Left lobe of liver (tissue), 2 donors: ENCODE measurements at places on chromosomes 3 and 15. TPM values are rescaled to one million over a fixed set of nuclear protein-coding genes. Genes with fewer than 3 reads are reported as not detected.

Gene PLA2G4D
- not detected for total RNA-seq

Gene GASK1A
- total RNA-seq, result 19.9 TPM

Gene GOLGB1
- total RNA-seq, result 26.1 TPM

Gene AADACL2
- total RNA-seq, result not detected

Gene PLIN1
- total RNA-seq, result 38.1 TPM

Gene FHIT
- total RNA-seq, result 5.1 TPM

Gene SETMAR
- 7.0 TPM for total RNA-seq

Gene NMNAT3
- 1.5 TPM for total RNA-seq

Gene GOLGA8J
- 0.10 TPM for total RNA-seq

Gene KLHL6
- total RNA-seq, result 0.65 TPM

Gene MCF2L2
- 0.13 TPM for total RNA-seq

GRCh38 chr3:31077021-31077601 is 182.7 kb upstream of the GADL1 start:
- DNase-seq, result no peak

DNA sequence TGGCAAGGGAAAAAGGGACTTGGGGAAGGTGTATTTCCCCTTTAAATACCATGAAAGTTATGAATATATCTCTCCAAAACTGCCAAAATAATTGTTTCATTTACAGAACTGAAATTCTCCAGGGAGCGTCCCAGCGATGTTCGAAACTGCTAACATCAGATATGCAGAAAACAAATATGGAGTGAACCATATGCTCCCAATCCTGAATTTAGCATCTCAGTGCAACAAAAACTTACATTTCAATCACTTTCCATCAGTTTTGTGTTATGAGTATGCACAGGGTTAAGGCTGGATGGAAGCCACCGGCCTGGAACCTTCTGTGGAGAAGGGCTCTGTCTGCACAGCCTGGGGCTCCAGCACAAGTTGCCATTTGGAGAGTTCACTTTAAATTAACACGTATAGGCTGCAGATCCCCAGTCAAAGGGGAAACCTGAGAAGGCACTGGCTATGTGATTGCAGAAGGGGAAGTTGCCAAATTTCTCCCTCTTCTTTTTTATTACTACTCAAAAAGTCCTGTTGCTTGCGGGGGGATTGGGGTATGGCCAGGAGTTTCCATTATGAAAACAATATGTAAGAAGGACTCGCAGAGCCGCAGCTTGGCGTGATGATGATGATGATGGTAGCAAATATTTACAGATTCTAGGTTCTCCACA is 56.9 kb upstream of the FOXP1 start:
- DNase-seq, result no peak

DNA sequence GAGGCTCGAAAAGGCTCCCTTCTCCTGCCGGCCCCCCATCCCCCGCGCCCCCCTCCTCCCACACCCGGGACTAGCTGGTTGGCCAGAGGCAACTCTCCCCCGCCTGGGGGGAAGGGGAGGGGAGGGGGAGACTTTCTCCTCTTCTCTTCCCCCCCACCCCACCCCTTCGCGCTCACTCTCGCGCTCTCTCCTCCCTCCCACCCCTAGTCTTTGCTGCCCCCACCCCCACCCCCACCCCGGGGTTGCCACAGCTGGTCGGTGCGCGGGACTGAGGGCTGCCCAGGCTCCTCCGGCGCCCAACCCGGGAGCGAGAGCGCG is 710 bp downstream of the MECOM start:
- no peak for DNase-seq

DNA sequence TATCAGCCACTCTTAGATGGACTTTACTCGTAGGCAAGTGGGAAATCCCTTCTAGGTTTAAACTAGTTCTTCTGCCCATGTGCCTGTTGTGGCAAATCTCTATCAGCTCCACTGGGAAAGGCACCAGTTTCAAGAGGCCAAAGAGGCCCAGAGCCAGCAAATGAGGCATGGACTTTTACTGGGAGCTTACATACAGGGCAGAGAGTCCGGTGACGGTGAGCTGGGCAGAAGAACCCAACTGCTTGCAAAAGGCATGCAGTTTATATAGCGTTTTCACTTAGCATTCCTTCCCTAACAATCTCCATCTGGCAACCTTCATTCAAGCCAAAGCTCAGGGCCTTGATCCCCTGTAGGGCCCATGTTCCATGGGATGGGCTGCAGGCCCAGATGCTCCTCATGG is 93.0 kb upstream of the C3orf80 start:
- DNase-seq, result no peak

DNA sequence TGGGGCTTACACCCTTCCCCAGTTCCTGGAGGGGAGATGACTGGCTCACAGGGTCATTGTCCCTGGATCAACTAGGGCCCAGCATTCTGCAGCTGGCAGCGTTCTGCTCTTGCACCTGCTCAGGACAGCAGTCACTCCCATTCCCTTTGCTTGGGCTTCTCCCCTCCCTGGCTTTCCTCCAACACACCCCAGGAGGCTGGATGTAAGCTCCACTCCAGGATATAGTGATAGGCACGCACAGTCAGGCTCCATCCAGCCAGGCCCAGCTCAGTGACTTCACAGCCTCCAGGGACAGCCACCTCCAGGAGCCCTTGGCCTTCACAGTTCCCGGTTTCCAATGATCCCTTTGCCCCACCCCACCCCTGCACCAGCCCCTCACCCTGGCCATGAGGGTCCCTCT is 1.9 kb downstream of the SPTBN5 start:
- DNase-seq, result no peak

DNA sequence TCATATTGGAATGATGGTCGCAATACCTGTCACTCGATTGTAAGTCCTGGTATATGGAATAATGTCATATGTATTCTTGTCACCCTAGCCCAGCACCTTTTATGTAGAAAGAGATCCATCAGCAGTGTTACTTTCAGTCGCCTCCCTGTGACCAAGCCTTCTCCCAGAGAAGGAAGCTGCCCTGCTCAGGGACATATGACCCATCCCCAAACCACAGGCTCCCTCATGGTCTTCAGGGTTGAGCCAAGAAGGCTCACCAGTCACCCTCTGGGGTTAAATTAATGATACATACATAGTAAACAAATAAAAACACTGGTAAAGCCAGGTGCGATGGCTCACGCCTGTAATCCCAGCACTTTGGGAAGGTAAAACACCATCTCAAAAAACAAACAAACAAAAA is 4.6 kb upstream of the MFGE8 start:
- DNase-seq, result no peak

DNA sequence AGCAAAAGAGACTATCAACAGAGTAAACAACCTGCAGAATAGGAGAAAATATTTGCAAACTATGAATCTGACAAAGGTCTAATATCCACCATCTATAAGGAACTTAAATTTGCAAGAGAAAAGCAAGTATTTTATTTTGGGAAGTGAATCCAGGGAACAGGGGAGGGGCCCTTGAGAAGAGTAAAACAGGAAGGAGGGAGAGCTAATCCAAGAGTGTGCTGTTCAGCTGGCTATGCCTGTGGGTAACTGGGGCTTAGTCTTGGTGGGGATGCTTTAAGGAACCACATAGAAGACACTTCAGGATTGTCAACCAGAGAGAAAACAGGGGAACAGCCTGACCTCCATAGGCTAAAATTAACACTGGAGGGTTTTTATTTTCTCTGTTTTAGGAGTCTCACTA is 3.9 kb upstream of the HHLA2 start:
- no peak for DNase-seq

GRCh38 chr3:4447295-4447999 is 19.6 kb downstream of the SUMF1 start:
- DNase-seq, result no peak

- no peak for DNase-seq
Measured at GRCh38 chr15:51193526-51193925, 98.8 kb upstream of the TNFAIP8L3 start.

GRCh38 chr3:178062126-178062525 is 474.1 kb upstream of the KCNMB2 start:
- no peak for DNase-seq

DNA sequence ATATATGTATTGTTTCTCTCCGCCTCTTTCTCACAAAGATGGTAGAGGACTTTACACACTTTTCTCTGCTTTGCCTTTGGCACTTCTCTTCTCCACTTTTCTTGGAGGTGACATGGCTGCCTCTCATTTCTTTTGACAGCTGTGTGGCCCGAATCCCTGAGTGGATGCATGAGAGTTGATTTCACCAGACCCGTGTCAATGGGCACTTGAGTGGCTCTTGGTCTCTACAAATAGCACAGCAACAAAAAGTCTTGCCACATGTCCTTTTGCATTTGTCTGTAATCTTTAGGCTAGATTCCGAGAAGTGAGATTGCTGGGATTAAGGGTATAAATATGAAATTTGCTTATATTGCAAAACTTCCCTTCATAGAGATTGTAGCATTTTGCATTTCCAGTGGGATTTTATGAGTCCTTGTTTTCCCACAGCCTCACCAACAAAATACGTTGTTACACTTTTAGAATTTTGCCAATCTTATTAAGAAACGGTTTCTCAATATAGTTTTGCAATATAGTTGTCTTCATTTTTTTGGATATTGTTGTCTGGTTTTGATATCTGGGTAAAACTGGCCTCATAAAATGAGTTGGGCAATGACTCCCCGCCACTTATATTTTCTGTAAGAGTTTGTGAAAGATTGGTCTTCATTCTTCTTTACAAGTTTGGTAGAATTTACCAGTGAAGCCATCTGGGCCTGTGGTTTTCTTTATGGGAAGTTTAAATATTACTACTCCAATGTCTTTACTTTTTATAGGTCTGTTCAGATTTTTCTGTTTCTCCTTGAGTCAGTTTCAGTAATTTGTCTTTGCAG is 5.2 kb upstream of the TRPM1 start:
- DNase-seq, result no peak
